Activated CD4-positive, CD25-positive, alpha-beta regulatory T cell treated with anti-CD3 and anti-CD28 coated beads, Interleukin-2, amount 50 U/mL, for 16 hours (primary cell): ENCODE measurements at places on chromosomes 1 and 21.

DNA sequence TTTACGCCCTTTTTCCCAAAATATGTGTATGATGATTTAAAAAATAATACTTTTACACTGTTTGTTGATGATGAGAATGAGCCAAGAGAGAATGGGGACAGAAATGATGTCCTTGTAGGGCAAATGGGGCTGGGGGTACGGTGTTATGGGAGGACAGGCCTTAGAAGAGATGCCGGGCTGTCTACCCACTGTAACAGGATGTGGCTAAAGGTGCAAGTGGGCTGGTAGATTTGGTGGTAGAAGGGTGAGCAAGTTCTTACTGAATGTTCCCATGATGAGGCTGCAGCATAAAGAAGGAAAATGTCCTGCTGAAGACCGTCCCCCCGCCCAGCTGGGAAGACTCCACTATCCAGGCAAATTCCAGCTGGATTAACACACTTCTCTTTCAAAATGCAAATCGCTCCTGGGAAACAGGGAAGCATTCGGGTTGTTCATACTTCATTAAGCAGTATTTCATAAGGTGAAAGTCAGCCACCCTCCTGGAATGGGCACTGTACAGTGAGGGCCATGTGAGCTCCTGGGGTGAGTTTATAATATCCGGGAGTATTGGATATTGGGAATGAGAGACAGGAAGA, 14.0 kb downstream of the GPA33 start:
- no peak for DNase-seq

DNA sequence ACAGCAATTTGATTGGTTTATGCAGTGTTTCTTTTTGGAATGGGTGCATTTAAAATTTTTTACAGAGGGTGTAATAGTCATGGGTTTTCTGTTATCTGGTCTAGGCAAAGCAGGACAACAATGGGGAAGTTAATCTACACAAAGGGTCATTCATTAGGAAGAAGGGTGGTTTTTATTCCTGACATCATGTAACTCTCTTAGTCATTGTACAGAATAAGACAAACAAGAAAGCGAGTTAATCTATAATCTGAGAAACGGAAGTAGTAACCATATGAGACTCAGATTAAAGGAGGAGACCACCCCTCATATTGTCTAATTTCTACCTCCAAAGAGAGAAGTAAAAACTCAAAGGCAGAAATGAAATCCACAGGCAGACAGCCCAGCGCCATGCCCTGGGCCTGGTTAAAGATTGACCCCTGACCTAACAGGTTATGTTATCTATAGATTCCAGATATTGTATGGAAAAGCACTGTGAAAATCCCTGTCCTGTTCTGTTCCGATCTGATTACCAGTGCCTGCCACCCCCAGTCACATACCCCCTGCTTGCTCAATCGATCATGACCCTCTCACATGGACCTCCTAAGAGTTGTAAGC, 10.5 kb upstream of the IFI6 start:
- DNase-seq, result no peak

- DNase-seq, result no peak
These were observed 33.5 kb downstream of the IQGAP3 start for GRCh38 chr1:156538711-156539440.

GRCh38 chr1:179589509-179589908, 2.1 kb upstream of the TDRD5 start:
- DNase-seq, result no peak

DNA sequence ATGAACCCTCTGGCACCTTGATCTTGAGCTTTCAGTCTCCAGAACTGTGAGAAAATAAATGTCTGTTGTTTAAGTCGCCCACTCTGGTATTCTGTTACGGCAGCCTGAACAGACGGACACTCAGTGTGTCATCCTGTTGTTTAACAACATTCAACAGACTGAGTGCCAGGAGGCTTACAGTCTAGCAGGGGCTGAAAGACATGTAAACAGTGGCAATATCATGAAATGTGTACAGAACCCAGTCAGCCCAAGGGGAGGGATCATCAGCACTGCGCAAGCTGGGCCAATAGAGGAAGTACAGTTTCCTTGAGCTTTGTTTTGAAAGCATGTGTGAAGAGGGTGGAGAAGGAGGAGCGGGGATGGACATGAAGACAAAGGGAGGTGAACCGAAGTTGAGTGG, 13.6 kb downstream of the DIP2A start:
- no peak for DNase-seq

GRCh38 chr1:60575326-60575977, 501.9 kb upstream of the C1orf87 start:
- DNase-seq, result no peak

DNA sequence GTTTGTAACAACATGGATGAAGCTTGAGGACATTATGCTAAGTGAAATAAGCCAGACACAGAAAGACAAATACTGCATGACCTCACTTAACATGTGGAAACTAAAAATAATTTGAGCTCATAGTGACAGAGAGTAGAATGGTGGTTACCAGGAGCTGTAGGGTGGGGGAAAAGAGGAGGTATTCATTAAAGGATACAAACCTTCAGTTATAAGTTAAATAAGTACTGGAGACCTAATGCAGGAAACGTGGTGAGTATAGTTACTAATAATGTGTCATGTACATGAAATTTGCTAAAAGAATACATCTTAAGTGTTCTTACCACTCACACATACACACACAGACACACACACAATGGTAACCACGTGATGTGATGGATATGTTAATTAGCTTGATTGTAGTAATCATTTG, 86.7 kb downstream of the NGF start:
- no peak for DNase-seq

DNA sequence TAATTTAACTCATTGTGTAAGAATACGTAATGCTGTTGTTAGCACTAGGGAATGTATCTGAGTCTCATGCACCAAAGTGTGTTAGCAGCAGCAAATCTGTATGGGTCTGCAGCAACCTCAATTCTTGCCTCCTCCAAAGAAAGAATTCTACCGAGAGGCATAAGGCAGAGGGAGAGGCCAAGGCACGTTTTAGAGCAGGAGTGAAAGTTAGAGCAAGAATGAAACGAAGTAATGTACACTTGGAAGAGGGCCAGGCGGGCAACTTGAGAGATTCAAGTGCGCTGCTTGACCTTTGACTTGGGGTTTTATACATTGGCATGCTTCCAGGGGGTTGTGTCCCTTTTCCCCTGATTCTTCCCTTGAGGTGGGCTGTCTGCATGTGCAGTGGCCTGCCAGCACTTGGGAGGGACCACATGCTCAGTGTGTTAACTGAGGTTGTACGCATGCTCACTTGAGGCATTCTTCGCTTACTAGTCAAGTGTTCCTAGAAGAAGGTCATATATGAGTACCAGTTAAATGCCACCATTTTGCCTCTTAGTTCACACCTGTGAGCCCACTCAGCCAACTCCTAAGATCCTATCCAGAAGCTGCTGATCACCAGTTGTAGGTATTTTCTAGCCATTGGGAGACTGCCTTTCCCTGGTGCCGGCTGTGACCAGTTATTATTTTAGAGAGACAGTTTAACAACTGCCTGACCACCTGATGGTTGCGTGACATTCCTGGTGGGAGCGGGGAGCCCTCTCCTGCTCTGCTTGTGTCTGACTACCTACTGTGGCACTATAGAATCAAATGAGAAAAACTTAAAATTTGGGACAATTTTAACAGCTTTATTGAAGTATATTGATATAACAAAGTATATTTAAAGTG, 2.7 kb upstream of the CNN3 start:
- no peak for DNase-seq

- DNase-seq, result peak; percentile 41
These were observed 45.3 kb upstream of the ARHGEF10L start for GRCh38 chr1:17494114-17494729.
